ENCODE measurements at places on chromosomes 2 and 18.
A peak's percentile ranks its signal among the peaks of the same experiment; 100 is the strongest.

DNA sequence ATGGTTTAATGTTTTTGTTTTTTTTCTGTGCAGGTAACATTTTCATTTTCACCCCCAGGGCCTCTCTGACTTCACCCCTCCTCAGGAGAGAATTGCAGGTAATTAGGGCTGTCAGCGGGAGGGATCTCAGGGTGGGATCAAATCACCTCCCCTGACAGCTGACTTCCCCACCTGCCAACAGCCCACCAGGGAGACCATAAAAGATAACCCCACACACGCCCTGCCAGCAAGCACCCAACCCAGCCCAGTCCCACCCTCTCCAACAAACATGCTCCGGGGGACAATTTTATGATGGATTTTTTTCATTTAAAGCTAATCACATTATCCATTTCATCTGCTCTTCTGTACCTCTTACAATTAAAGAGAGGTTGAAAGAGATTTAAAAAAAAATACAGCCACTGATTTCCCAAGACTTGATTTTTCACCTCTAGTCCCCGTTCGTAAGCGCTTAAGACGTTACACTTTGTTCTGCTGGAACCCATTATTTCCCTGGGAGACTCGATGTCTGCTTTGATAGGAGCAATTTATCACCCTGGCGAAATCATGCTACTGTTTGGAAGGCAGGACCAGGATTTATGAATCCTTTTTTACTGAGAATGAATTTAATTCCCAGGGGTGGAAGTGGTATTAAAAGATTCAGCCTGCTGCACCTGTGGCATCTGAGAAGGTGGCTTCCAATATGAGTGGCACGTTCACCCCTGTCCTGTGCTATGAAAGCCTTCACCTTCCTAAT lies 232.9 kb upstream of the ID2 start:
- DNase-seq, result no peak

- DNase-seq, result no peak
Measured at GRCh38 chr2:191358325-191359025, 113.3 kb downstream of the MYO1B start.

GRCh38 chr2:189144700-189145211 lies 34.8 kb downstream of the COL5A2 start:
- no peak for DNase-seq

DNA sequence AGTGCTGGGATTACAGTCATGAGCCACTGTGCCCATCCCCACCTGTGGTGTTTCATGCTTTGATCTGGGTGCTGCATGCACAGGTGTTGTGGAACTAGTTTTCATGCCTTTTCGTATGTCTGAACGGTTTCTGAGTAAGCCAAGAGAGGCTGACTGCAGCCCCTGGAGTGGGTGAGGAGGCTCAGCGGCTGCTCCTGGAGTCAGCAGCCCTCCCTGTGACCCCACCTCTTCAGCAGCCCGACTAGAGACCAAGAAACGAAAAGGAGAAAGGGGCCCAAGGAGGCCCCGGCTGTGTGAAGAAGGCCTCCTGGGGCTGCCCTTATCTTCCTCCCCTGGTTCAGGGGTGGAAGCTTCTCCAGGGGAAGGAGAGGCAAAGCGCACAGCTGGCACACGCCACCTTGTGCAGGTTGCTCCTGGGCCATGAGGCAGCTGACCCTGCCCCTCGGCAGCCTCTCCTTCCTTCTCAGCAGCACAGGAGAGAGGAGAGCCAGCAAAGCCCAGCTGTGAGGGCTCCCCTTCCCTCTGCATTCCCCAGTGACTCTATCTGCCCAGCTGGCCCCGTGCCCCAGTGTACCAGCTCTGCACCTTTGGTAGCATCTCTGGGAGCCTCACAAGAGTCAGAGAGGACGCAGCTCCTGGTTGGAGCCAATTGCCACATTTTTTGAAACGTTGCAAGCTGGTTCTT lies 182.5 kb upstream of the HS6ST1 start:
- no peak for DNase-seq

- no peak for DNase-seq
Measured at GRCh38 chr2:71934320-71934593, 213.4 kb downstream of the CYP26B1 start.

- DNase-seq, result no peak
Measured at GRCh38 chr2:226771067-226771466, 28.6 kb downstream of the IRS1 start.

DNA sequence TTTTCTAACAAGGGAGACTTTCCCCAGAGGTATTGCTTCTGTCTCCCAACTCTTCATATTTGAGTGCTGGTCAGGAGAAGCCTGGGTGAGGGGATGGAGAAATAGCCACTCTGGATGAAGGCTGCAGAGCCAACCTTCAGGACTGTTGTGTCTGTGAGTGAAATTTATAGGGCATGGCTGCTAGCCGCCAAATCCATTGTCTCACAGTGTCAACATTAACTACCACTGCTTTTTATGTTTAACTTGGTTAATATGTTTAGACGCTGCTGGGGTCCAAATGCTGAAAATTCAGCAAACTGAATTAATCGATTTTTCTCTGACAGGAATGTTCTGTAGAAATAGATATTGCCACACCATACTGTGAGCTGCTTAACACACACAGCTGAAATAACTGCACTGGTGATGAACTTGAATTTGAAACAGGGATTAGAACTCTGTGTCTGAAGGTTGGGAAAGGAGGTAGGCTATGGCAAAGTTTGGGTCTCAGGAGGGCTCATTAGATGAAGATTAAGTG lies 281.0 kb downstream of the DCC start:
- no peak for DNase-seq

- no peak for DNase-seq
Measured at GRCh38 chr2:31327505-31327904, 87.0 kb downstream of the XDH start.

GRCh38 chr2:46828491-46829230 lies 86.9 kb downstream of the MCFD2 start:
- DNase-seq, result no peak

GRCh38 chr2:5528706-5529105 lies 163.5 kb upstream of the SOX11 start:
- no peak for DNase-seq

DNA sequence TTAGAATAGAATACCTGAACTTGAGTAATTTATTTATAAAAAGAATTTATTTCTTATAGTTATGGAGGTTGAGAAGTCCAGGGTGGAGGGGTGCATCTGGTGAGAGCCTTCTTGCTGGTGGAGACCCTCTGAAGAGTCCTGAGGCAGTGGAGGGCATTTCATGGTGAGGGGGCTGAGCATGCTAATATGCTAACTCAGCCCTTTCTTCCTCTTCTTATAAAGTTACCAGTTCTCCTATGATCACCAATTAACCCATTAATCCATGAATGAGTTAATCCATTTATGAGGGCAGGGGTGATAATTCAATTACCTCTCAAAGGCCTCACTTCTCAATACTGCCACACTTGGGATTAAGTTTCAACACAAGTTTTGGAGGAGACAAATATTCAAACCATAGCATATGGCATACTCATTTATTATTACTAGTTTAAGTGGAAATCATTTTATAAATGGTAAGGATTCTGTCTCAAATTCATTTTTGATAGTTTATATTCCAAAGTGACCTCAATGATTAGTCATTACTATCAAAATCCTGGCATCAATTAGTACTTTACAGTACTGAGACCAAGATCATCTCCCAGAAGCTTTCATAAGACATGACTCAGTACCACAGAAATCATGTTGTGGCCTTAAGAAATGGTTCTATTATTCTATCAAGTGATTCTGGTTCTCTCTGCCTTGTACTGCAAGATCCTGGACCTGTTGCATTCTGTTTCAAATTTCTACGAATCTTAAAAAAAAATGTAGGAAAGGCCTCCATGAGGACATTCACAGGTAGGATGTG lies 5.5 kb downstream of the ZNF396 start:
- DNase-seq, result no peak

DNA sequence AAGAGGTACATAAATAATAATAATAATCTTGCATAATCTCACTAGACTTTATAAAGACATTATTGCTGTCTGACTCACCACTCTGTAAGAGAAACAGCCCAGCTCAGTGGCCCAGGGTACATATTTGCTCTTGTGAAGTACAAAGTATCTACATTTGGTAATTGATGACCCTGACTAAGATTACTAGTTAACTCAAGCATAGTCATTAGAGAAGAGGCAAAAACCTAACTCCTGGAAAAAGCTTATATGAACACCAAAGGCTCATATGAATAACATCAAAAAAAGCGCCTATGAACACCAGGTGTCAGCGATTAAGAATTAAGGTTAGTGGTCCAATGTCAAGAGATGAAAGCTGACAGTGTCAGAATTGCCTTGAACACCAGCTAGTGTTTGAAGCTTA lies 38.4 kb downstream of the RAD51AP2 start:
- DNase-seq, result no peak

- no peak for DNase-seq
Measured at GRCh38 chr18:47175283-47175897, 774 bp downstream of the IER3IP1 start.

- DNase-seq, result no peak
Measured at GRCh38 chr2:105590780-105591660, 153.7 kb upstream of the NCK2 start.

- no peak for DNase-seq
Measured at GRCh38 chr2:181786371-181787228, 104.9 kb upstream of the ITPRID2 start.

DNA sequence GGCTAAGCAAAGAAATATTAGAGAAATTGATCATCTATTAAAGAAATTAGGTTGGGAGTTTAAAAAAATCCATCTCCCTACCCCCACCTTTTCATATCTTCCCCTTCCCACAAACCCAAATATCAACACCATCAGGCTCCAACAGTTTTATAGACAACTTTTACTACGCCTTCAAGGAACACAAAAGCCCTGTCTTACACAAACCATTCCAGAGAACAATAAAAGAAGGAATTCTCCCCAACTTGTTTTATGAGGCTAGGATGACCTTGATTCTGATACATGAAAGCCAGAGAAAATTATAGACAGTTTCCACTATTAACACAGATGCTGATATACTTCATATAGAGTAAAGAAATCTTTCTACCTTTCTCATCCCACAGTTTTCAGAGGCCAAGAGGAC lies 211.6 kb downstream of the OSR1 start:
- no peak for DNase-seq

DNA sequence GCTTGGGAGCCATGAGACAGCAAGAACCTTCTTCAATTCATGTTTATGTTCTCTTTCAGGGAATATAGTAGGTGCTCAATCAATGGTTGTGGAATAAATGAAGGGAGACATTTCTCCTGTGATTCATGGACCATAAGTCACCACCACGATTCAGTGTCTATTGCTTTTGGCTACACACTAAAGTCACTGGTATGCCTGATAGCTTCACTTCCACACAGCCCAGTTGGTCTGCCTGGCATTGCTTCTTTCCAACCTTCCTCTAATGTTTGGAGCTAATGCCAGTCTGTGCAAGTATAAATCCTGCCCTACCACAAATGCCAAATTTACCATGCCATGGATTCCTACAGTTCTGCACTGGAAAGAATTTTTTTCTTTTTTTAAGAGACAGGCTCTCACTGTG lies 1.3 kb upstream of the CXCR1 start:
- DNase-seq, result no peak

GRCh38 chr2:240296104-240296406 lies 139.4 kb upstream of the GPC1 start:
- no peak for DNase-seq

GRCh38 chr2:47091118-47091517 lies 64.0 kb downstream of the STPG4 start:
- DNase-seq, result no peak

DNA sequence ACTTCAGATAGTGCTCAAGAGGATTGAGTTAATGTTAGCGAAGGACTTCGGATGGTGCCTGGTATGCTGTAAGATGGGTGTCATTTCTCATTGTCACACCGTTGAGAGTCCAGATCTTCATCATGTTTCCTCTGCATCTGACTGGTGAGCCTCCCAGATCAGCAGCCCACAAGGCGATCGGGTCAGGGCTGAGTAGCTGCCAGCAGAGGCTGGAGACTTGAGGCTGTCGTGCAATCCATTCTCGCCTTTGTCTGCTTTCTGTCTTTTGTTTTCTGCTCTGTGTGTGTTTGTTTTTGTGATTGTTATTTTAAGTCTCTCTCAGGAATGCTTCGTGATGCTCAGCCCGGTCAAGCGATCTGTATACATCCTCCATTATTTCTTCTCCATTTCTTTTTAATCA lies 95.8 kb downstream of the TGOLN2 start:
- DNase-seq, result no peak

DNA sequence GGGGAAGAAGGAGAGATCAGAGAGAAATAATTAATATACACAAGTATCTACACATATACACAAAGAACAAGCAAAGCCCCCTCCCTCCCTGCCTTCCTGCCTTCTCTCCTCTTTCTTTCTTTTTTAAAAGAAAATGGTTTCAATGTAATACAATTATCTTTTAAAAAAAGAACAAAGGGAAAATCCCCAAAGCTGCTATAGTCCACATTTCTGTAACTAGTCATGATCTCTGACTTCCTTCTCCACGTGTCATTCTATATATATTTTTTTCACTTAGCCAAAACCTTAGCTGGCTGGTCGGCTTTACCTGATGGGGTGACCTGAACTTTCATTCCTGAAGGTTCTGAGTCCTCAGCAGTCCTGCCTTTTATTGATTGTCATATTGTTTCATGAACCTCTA lies 44.3 kb downstream of the MAP3K20 start:
- no peak for DNase-seq

DNA sequence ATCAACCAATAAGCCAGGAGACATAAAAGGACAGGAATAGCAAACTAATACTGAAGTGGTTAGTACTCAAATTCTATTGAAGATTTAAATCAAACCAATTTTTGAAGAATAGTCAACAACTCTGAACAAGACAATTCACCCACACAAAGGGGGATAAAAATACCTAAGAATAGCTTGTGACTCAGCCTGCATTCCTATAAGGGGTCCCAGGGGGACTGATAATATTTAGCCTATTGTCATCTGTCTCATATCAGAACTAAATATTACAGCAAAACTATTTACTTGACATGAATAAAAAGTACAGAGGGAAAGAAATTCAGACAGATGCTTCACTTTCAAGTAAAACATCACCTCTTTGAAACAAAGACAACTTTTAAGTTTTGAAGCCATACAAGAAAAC lies 7.7 kb downstream of the ITSN2 start:
- no peak for DNase-seq

- DNase-seq, result peak; percentile 45
Measured at GRCh38 chr18:13216711-13217465, 1.7 kb upstream of the LDLRAD4 start.

GRCh38 chr2:9278439-9278838 lies 71.8 kb downstream of the ASAP2 start:
- no peak for DNase-seq

DNA sequence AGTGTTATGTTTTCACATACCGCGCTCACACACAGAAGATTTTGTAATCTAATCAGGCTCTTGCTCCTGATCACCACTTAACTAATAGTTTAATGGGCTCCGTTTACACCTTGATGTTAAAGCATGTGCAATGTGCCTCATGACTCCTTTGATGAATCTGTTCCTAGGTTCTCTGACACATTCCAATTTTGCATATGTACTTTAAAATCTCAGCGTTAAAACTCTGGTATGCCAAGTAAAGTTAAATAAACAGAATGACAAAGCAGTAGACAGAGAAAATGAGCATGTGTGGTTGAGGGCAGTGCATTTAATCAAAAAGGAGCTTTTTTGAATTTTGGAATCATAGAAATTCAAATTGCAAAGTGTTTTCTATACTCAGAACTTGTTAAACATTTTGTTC lies 96.4 kb downstream of the TCF4 start:
- no peak for DNase-seq
